Activated CD4-positive, alpha-beta T cell treated with anti-CD3 and anti-CD28 coated beads for 24 hours (primary cell): ENCODE measurements at places on chromosomes 6 and 20.
A peak's percentile ranks its signal among the peaks of the same experiment; 100 is the strongest.

GRCh38 chr6:161091972-161092701 lies 100.6 kb downstream of the MAP3K4 start:
- DNase-seq: no peak

DNA sequence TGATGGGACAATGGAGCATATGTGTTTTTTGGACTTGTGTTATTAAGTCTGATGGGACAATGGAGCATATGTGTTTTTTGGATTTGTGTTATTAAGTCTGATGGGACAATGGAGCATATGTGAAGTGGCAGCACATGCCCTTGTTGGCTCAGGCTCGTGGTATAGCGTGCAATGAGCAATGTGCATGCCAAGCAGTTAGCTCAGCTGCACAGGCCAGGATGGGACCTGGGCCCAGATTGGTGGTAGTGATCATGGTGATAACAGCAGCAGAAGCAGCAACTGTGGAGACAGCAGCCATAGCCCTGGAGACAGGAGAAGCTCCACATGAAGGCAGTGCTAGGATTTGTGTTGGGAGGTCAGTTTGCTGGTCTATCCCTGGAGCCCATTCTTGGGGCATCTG lies 61.1 kb downstream of the IL20RA start:
- no peak for DNase-seq

GRCh38 chr6:168841609-168842278 lies 400.8 kb downstream of the SMOC2 start:
- DNase-seq: no peak

DNA sequence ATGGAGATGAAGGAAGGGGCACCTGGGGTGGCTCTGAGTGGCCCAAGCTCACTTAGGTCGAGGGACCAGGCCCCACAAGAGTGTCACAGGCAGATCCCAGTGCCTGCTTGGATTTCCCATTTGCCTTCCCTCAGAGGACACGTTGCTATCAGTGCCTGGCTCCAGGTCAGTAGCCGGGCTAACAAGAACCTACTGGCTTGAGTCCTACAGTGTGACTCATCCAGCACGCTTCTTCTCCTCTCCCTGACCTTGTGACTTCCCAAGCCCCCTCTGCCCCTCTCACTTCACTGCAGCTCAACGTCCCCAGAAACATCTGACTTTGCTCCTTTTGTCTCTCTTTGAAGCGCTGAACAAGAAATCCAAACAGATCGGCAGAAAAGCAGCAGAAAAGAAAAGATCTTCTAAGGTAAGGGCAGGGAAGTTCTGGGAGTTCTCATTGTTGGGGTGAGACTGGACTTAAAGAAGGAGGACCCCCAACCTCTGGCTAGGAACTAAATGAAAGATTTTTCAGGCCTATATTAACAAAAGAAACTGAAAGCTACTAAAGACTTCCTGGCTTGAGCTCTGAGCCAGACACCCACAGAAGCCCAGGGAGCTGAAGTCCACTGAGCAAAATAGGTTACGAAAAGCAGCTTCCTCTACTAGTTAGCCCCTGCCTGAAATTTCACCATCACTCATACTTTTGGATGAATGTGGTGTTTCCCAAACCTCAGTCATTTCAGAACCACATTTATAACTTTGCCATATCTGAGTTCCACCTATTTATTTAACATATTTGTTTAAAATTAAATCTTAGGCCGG lies 21.5 kb downstream of the ASIP start:
- DNase-seq: no peak

GRCh38 chr6:69973138-69973537 lies 106.8 kb downstream of the COL19A1 start:
- no peak for DNase-seq

GRCh38 chr6:163892824-163893561 lies 478.5 kb downstream of the QKI start:
- no peak for DNase-seq

- DNase-seq: no peak
Observed at GRCh38 chr20:22905658-22906057, 129.5 kb upstream of the SSTR4 start.

DNA sequence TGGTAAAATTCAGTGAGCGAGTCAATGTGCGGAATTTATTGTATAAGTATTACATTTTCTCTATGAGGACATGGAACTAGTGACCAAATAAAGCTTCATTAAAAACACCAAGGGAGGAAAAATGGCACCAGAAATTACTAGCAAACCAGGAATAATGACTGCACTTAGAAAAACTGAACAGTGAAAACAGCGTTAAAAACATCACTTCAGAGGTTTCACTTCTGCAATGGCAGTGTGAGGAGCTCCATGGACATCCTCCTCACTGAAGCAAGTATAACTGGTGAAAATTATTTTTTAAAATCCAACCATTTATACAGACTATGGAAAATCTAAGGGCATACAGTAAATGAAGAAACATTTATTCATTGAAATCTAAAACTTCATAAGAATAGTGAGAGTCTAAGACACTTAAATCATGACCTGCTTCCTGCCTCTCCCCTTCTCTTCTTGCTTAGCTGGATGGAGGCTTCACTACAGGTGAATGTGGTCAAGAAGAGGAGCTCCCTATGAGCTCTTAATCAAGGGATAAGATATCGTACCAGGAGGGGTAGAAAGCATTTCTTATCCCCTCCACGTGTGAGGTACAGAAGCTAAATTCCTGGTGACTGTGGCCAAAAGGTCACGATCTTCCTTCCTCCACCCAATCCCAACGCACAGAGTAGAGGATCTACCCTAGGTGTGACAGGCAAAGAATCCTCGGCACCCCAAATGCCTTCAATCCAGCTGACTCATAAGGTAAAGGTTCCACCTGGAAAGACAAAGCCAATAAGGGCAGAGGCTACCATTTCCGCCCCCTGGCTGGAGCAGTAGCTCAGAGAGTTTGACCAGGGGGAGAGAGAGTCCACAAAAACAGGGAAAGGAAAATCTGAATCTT lies 12.3 kb upstream of the ASF1A start:
- DNase-seq: no peak

GRCh38 chr6:5670811-5671561 lies 335.7 kb downstream of the NRN1 start:
- DNase-seq: no peak

DNA sequence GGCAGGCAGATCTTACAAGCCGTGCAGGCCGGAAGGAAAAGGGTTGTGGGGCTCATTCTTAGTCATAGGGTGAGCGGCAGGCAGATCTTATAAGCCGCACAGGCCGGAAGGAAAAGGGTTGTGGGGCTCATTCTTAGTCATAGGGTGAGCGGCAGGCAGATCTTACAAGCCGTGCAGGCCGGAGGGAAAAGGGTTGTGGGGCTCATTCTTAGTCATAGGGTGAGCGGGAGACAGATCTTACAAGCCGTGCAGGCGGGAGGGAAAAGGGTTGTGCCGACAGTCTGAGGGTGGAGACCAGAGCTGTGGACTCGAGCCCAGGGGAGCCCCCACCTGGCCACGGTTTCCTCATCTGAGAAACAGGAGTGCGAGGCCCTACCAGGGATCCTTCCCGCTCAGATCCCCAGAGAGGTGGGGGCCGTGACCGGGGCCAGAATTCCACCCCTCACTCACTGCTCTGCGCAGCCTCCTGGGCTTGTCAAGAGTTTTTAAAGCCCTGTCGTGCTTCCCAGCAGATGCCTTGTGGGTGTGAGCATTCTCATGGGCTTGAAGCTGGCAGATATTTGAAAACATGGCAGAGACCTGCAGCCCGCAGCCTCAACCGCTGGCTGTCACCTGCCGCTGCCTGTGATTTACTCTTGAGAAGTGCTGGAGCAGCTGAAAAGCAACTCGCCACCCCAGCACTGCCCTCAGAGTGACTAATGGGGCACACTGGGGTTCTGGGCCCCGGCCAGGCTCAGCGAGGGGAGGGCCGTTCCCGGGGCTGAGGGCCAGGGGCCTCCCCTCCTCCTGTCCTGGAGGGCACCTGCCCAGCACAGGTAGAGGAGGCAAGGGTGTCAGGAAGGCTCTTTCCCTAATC lies 31.9 kb downstream of the NTSR1 start:
- peak; percentile 55 for DNase-seq

- DNase-seq: no peak
Observed at GRCh38 chr6:1497761-1498105, 108.4 kb downstream of the FOXF2 start.

- DNase-seq: no peak
Observed at GRCh38 chr6:46190889-46191288, 20.1 kb upstream of the ENPP5 start.

- no peak for DNase-seq
Observed at GRCh38 chr20:23165307-23165750, 79.2 kb upstream of the CD93 start.

- DNase-seq: no peak
Observed at GRCh38 chr6:2877960-2878359, 25.1 kb downstream of the SERPINB9 start.

- DNase-seq: no peak
Observed at GRCh38 chr6:135129136-135129856, 51.8 kb upstream of the MYB start.

DNA sequence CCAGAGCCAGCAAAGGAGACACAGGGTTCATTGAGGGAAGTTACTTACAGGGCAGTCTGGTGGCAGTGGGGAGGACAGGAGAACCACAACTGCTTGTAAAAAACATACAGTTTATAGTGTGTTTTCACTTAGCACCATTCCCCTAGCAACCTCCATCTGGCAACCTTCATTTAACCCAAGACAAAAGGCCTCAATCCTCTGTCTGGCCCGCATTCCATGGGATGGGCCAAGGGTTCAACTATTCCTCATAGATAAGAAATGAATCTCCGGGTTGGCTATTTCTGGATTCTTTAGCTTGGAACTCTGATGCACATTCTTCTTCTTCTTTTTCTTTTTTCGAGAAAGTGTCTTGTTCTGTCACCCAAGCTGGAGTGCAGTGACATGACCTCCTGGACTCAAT lies 26.3 kb upstream of the FYN start:
- no peak for DNase-seq
